Left renal cortex interstitium (tissue), 4 donors: ENCODE measurements at places on chromosomes 3 and 15.

DNA sequence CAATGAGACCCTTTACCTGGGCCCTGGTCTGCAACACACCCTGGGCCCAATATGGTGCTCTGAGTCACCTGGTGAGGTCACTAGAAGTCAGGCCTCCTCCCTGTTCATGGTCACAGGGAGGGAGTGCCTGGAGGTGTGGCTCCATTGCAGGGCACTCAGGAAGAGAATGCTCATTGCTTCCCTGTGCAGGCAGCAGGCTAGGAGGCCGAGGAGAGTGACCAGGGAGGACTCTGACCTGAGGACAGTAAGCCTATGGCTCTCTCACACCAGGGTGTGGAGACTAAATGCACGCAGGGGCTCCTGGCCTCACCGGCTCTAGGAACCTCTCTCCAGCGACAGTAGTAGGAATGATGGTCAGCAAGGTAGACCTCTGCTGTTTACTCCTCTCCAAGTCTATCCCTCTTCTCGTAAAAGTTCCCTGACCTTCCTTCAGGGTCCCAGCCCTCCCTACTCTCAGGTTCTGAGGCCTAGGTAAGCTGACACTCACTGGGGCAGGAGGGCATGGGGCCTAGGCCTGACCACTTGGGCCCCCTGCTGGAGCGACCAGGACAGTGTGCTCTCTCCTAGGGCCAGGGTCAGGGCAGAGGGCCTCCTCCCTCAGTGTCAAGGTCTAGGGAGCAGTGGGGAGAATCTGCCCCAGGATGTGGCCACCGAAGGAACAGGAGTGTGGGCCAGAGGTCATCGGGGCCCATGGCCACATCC lies 9.6 kb upstream of the SLCO2A1 start:
- DNase-seq: no peak

- DNase-seq: peak; percentile 55
These were observed at the start of gene CYFIP1 for GRCh38 chr15:22980189-22981050. TSS of gene CYFIP1 (minus strand) at chr15:22980368. CDS start at chr15:22947285, 33,083 bp downstream.

DNA sequence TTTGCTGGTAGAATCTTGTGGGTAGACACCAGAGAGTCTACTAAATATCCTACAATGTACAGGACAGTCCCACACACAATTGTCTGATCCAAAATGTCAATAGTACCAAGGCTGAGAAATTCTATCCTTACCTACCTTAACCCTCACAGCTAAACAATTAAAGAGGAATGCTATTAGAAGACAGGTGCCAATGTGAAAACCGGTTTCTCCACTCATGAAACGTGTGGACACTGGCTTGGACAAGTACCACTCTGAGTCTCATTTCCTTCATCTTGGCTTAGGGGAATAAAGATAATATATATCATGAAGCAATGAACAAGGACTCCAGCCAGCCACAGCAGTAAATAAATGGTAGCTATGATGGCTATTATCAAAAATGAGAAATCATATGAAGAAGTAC lies 90.2 kb downstream of the RFTN1 start:
- DNase-seq: no peak

GRCh38 chr3:107438671-107439070 lies 61.4 kb downstream of the CCDC54 start:
- no peak for DNase-seq

GRCh38 chr15:31083370-31083780 lies 18.1 kb downstream of the TRPM1 start:
- DNase-seq: no peak

- DNase-seq: no peak
These were observed 19.8 kb downstream of the UBA5 start for GRCh38 chr3:132679911-132680310.

DNA sequence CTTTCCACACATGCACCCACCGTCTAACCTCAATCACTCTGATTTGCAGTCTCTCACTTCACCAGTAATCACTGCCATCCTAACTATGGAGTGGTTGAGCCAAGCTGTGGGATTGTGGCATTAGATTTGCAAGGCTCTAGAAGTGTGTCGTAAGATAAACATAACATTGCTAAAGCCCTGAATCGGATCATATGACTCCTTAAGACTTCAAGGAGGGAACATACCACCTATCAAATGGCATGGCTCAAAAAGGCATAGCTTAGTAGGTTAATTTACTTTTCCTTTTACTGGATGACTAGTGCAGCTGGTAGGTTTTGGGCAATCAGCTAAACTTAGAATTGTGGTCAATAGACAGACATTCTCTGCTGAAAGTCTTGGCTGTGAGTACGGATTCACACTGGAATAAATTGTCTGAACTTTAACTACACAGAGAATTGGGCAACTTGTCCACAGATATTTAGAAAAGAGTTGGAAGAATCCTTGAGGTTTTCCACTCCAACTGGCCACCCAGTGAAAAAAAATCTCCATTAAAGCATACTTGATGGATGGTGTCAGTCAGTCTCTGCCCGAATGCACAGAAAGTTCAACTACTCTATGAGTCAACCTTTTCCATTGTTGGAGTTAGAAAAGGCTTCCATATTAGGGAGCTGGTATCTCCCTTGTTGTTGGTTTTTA lies 476.7 kb upstream of the CBLB start:
- no peak for DNase-seq

GRCh38 chr15:33586786-33587697 lies 276.3 kb downstream of the RYR3 start:
- no peak for DNase-seq

- no peak for DNase-seq
These were observed 514 bp downstream of the PLS1 start for GRCh38 chr3:142596726-142597088.

DNA sequence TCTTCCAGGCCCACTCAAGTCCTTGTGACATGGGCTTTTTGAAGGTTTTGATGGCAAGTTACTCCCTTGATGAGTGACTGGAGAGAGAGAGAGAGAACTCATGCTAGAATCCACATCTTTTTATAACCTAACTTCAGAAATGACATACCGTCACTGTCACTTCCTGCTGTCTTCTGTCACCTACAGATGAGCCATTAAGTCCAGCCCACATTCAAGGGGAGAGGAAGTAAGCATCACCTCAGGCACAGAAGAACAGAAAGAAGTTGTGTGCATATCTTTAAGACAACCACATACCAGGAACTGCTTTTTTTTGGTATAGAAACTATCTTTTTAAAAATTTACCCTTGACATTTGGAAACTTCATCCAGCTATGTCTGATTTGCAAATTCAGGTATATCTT lies 16.6 kb upstream of the TXNRD3 start:
- no peak for DNase-seq

GRCh38 chr3:123284399-123285010 lies 82.8 kb downstream of the SEC22A start:
- no peak for DNase-seq

DNA sequence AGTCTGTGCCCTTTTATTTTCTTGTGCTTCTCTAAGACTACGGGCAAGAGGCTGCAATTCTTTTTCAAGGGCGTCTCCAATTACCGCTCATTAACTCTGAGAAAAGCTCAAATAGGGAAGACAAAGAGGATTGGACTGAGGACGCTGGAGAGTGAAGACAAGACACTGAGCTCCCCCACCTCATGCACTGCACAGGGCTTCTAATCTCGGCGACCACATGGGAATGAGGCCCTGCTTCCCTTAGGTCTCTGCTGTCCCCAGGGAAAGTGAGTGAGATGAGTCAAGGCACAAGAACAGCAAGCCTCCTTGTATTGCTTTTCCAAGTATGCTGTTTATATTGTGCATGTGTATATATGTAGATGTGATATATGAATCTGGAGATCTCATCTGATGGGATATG lies 392.2 kb upstream of the CFAP20DC start:
- DNase-seq: no peak

DNA sequence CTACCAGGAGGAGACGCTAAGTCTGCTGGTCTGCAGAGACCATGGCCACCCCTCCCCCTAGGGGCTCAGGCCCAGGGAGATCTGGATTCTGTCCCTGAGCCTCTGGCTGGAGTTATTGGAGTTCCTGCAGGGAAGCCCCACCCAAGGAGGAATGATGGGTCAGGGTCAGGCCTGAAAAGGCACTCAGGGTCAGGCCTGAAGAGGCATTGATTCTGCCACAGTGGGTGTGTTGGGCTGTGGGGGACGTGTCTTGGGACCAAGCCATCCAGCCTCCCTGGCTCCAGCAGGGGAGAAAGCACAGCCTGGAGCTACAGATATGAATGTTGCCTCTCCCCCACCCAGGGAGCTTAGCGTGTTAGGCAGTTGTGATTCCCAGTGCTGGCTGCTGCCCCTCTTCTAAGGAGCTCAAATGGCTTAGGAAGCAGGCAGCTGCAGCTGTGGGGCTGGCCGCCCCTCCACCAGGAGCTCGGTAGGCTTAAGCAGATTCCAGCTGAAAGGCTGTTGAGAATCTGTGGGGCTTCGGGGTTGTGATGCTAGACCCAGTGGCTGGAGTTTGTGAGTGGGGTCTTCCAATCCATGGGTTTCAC lies 176.7 kb downstream of the CHL1 start:
- DNase-seq: no peak

GRCh38 chr3:133376810-133377209 lies 23.0 kb upstream of the BFSP2 start:
- no peak for DNase-seq

DNA sequence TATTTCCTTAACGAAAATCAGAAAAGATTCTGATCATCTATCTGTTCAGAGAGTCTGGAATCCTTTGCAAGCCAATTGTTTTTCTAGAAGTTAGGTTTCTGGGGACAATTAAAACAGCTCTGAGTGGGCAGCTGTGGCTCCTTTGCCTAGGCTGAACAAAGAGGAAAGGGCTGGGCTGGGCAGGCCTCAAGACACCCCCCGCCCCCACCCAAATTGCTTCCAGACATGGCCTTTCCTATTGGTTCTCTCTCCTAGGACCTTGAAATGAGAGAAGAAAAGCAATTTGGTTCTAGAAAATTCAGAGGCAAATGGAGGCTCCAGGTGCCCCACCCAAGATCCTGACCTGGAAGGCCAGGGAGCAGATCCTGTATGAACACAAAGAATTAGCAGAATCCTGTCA lies 2.3 kb upstream of the ADPGK start:
- no peak for DNase-seq

GRCh38 chr3:82306189-82306588 lies 544.7 kb upstream of the GBE1 start:
- no peak for DNase-seq

DNA sequence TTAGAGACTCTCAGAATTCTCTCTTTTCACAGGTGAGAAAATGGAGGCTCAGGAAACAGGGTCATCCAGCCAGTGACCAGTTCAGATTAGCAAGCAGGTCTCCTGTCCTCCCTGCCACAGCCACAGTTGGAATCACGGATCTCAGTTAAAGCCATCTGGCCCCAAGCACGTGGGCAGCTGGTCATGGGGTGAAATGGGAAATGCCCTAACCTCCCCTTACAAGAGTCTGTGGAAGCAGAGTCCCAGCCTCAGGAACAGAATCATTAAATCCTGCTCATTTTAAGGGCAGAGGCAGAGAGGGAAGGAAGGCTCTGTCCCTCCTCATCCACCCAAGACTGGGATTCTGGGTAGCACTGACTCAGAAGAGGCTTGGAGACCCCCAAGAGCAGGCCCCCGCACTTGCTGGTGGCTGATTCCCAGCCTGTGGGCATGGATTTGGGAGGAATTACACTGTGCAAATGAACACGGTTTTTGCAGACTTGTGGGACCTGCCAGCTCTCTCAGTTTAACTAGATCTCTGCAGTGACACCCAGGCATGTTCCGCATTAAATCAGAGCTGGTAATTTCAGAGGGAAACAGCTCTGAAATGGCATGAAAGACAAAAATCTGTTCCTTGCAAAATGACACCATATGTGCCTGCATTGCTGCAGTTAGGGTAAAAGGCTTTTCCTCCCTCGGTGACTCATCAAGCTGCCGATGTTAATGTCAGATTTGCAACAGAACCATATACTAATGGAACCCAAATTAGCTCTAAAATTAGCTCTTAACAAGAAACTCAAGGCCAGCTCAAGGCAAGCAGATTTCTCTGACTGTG lies 89.0 kb downstream of the BDH1 start:
- no peak for DNase-seq

- DNase-seq: no peak
These were observed 8.3 kb downstream of the MEF2A start for GRCh38 chr15:99574048-99574447.

DNA sequence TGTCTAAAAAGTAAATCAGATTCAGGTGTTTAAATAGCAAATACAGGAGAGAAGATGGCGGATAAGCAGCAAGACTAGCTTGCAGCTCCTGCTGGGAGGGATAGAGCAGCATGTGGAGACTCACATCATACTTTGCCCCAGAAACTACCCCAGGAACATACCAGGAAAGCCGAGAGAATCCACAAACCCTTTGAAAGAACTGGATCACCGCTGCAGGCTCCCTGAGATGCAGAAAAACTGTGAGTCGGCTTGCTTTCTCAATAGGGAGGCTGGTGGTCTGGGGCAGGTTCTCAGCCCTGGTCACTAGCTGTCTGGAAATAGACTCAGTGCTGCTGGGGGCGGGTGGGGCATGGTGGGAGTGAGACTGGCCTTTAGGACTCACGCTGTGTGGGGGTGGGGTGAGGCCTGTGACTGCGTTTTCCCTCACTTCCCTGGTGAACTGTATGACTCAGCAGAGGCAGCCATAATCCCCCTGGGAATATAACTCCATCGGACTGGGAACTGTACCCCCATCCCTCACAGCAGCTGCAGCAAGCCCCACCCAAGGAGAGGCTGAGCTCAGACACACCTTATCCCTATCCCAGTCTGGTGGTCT lies 142.8 kb downstream of the CNTN6 start:
- DNase-seq: no peak

GRCh38 chr3:160403028-160403545 lies 3.6 kb downstream of the SMC4 start:
- no peak for DNase-seq

GRCh38 chr3:41190509-41191284 lies 8.6 kb upstream of the CTNNB1 start:
- DNase-seq: no peak

DNA sequence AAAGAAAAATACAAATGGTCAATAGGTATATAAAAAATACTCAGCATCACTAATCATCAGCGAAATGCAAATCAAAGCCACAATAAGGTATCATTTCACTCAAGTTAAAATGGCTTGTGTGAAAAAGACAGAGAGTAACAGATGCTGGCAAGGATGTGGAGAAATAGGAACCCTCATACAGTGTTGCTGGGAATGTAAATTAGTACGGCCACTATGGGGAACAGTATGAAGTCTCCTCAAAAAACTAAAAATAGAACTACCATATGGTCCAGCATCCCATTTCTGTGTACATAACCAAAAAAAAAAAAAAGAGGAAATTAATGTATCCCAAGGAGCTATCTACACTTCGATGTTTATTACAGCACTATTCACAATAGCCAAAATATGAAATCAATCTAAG lies 98.1 kb upstream of the TGFBR2 start:
- DNase-seq: no peak

DNA sequence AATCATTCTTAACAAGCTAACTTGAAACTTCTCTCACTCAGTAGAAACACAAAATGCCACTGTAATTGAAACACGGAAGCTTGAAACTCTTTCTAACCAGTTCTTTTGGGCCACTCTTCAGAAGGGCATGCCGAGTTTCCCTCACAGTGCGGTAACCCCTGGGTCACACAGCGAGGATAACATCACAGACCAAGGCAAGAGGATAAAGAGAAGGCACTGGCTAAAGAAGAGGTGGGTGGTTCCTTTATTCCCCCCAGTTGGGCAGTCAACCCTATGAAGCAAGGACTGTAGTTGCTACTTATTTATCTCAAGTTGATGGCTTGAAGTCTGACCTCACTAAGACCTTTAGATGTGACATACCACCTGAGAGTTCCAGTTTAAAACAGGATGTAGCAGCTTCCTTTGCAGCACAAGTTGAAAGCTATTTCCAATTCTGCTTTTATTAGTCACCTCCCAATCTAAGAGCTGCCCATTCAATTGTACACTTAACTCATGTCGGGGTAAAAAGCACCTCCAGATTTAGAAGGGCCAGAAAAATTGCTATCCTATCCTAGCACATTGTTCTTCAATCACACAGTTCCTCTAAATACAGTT lies 272.4 kb downstream of the TIGIT start:
- no peak for DNase-seq

- DNase-seq: peak; percentile 48
These were observed 1.2 kb downstream of the MECOM start for GRCh38 chr3:169662132-169662842.
